ENCODE measurements at places on chromosomes 6 and 20. TPM values are rescaled to one million over a fixed set of nuclear protein-coding genes. Genes with fewer than 3 reads are reported as not detected.

DNA sequence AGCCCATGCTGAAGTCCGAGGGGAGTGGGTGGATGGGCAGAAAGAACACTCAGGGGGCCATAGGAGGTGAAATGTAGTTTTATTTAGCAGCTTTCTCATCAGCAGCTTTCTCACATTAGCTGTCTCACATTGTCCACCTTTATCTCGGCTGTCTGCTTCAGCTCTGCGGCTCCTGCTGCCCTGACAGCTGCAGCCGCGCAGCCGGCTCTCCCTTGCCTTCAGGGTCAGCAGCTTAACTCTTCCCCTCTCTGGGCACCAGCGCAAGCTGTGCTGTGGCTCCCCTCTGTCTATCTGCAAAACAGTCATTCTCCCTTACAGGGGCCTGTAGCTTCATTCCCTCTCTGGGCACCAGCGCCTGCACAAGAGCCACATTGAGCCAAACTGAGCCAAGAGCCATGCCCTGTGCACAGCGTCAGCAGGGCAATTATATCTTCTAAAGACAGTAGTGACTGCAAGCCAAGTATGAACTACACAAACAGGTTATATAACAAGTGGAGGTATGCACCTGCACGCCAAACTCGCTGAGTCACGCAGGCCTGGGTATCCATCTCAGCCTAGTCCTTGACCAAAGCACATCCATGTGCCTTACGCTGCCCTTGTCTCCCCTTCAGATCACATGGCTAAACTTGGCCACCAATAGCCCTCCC lies 198.8 kb downstream of the EYA2 start:
- DNase-seq: no peak

DNA sequence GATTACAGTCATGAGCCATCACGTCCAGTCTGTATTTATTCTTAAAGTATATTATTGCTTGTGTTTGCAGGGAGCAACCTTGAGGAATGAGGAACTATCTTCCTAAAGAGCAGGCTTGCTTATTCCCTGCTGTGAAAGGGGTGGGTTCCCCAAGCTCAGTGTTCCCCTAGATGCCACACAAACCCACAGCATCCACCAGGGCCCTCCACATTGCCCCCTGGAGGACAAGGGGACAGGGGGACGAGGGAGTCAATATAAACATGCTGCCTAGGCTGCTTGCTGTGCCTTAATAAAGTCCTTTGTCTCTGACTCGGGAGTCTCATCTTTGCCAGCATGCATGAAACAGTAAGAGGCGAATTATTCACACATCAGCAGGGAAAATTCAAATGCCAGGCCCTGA lies 8.0 kb upstream of the IDH3B start:
- no peak for DNase-seq

GRCh38 chr6:35213298-35213791 lies 411 bp upstream of the SCUBE3 start:
- peak; percentile 57 for DNase-seq

KCNS1 gene
- not detected for total RNA-seq
